NCI-H446 treated with DMSO at 0.1 percent for 48 hours (cell line): ENCODE measurements at places on chromosomes 12 and 14.

DNA sequence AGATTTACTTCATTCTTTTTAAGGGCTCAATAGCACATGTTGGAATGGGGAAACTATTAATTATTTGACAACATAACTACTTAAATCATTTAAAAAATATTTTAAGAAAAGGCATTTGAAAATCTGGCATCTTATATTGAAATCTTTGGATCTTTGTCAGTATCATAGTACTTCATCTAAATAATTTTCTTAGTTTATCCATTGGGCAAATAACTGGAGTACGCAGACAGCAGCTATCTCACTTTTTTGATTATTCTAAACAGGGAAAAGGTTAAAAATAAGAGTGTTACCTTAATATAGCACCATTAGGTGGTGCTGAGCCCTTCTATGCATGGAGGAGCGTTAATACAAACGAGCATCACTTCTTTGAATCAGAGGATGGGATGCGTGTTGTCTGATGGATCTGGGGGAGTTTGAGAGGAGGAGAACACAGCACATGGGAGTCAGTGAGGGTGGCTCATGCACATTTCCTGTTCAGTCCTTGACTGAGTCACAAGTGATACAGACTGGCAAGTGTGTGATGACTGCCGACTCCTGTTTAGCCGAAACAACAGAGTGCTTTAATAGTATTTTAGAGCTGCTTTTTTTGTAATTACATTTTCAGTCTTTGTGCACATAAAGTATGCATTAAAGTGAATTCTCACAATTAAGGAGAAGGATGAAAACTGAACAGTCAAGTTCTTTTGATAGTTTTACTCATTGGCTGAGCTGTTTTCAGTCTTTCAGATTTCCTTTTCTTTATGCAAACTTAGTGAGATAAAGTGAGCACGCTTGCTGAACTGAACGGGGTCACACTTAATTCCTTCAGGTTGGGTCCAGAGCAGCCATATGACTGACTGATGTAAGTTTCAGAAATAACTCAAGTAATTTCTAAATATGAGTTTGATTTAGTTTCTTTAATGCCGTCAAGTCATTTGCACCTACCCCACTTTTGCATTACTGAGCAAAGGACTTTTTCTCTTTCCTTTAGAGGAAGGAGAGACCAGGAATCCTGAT is 92.7 kb downstream of the DIP2B start:
- DNase-seq = no peak

DNA sequence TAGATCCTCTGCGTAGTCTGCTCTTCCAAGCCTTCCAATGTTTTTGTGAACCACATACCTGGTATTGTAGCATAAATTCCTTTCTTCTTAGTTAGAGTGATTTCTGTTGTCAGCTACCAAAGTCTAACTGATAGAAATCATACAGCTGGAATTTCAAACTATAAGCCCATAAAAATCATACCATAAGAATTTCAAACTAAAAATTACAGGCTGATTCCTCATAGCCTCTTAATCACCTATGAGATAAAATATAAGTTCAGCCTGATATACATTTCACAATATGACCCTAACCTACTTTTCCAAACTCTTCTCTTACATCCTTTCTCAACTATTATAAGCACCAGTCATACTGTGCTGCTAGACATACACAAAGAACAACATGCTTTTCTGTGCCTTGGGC is 64.8 kb downstream of the PTHLH start:
- DNase-seq = no peak

DNA sequence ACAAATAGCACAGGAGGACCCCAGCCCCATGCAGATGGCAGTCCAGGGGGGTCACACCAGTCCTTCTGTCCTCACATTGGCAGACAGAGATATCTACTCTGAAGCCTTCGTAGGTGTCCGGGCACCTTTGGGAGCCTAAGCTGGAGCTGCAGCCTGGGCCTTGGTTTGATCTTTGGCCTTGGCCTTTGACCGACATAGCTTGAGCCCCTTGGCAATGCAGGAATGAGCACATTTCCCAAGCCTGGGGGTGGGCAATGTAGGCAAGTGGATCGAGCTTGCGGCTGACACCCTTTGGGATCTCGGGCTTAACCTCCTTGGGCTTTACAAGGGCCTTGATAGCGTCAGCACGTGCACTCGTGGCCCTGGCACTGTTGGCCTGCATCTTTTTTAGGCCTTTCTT is 6.4 kb downstream of the COQ5 start:
- DNase-seq = no peak

GRCh38 chr14:102870994-102871831 is 51.2 kb upstream of the AMN start:
- DNase-seq = no peak

GRCh38 chr12:19620222-19620621 is 180.9 kb downstream of the AEBP2 start:
- DNase-seq = no peak

GRCh38 chr14:87231336-87232026 is 761.5 kb downstream of the GALC start:
- no peak for DNase-seq

GRCh38 chr12:120914794-120915193 is 10.6 kb upstream of the SPPL3 start:
- no peak for DNase-seq

- DNase-seq = peak; percentile 32
Measured at GRCh38 chr12:13362260-13362841, 165.8 kb downstream of the EMP1 start.

GRCh38 chr12:50013361-50014147 is 11.7 kb downstream of the RACGAP1 start:
- no peak for DNase-seq

GRCh38 chr14:51419685-51420084 is 179.6 kb downstream of the TMX1 start:
- DNase-seq = no peak

DNA sequence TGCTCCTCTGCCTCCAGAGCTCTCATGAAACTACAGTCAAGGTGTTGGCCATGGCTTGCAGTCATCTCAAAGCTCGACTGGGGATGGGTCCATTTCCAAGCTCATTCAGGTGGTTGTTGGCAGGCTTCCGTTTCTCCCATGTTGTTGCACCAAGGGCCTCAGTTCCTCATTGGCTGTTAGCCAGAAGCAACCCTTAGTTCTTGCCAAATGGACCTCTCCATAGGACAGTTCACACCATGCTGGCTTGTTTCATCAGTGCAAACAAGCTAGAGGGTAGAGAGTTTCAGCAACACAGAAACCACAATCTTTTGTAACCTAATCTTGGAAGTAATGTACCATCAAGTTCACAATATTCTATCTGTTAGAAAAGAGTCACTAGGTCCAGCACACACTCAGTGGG is 22.7 kb upstream of the PPM1A start:
- DNase-seq = no peak

DNA sequence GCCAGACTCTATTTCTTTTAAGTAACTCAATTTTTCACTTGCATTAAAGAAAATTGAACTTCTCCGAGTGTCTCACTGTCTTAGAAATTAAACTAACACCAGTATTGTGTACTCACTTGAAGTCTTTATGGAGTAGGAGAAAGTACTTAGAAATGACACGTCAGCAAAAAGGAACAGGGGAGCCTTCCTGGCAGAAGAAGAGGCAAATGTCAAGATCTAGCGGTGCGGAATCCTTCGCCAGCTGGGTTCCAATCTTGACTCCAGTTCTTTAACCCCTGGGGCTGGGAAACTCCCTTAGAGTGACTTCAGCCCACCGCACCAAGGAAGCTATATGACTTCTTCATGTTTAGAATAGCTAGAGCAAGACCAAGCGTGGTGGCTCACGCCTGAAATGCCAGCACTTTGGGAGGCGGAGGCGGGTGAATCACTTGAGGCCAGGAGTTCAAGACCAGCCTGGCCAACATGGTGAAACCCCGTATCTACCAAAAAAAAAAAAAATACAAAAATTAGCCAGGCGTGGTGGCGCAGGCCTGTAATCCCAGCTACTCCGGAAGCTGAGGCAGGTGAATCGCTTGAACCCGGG is 34.4 kb downstream of the WBP11 start:
- DNase-seq = no peak

GRCh38 chr14:54192610-54193009 is 204.2 kb upstream of the CDKN3 start:
- no peak for DNase-seq
